ENCODE measurements at places on chromosomes 6 and 20.

- DNase-seq = no peak
- no peaks in the 10 kb centered on the region for H3K4me1 ChIP-seq
- H3K36me3 ChIP-seq = no peaks in the 10 kb centered on the region
These were observed 210.7 kb downstream of the TFAP2C start for GRCh38 chr20:56839786-56840185.

- no peaks in the 10 kb centered on the region for H3K4me1 ChIP-seq
- H3K27ac ChIP-seq = no peak overlapping the region
- no peak overlapping the region for H3K4me3 ChIP-seq
- H3K27me3 ChIP-seq = no peaks in the 10 kb centered on the region
- DNase-seq = no peak
These were observed 31.6 kb downstream of the SAMD5 start for GRCh38 chr6:147540075-147540474.

DNA sequence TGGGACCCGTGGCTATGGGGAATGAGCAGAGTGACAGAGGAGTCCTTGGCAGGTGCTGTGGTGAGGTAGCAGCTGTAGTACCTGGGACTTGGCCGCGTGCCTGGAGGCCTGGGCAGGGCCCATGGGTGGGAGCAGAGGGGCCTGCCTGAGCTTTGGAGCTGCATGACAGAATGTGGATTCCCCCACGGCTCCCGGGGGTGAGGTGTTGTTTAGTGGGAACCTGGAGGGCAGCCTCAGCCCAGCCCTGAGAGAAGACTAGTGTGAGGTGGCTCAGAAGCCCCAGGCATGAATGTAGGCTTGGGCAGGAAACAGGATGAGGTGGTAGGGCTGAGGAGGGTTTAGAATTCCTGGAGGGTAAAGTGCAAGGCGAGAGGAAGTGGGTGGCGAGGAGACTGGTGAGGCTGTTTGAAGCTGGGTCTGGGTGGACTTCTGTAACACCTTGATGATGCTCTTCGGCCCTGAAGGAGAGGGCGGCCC is 86.5 kb upstream of the SCP2D1 start:
- H3K4me3 ChIP-seq = peak overlapping the region; percentile 37
- peaks cover 5% of the 10 kb centered on the region for H3K36me3 ChIP-seq
- no peaks in the 10 kb centered on the region for H3K27me3 ChIP-seq
- H3K27ac ChIP-seq = peak overlapping the region; percentile 26

- no peak overlapping the region for H3K27ac ChIP-seq
- H3K27me3 ChIP-seq = peaks cover 13% of the 10 kb centered on the region
- H3K4me3 ChIP-seq = no peak overlapping the region
- no peaks in the 10 kb centered on the region for H3K4me1 ChIP-seq
- DNase-seq = no peak
These were observed 708.7 kb downstream of the UTRN start for GRCh38 chr6:144993870-144994269.

- peaks cover 3% of the 10 kb centered on the region for H3K4me1 ChIP-seq
- H3K27ac ChIP-seq = peak overlapping the region; percentile 14
- no peaks in the 10 kb centered on the region for H3K27me3 ChIP-seq
- DNase-seq = no peak
- H3K36me3 ChIP-seq = peaks cover 16% of the 10 kb centered on the region
- no peak overlapping the region for H3K4me3 ChIP-seq
These were observed 31.7 kb downstream of the SLC35A1 start for GRCh38 chr6:87504441-87504840.

GRCh38 chr6:140140891-140141290 is 766.4 kb upstream of the CITED2 start:
- no peaks in the 10 kb centered on the region for H3K27me3 ChIP-seq
- H3K27ac ChIP-seq = no peak overlapping the region
- no peak overlapping the region for H3K4me3 ChIP-seq
- no peaks in the 10 kb centered on the region for H3K4me1 ChIP-seq
- no peak for DNase-seq

- no peak overlapping the region for H3K27ac ChIP-seq
- no peak for DNase-seq
- no peak overlapping the region for H3K4me3 ChIP-seq
- peaks cover 43% of the 10 kb centered on the region for H3K27me3 ChIP-seq
These were observed 147.9 kb upstream of the PRND start for GRCh38 chr20:4573564-4574355.

- H3K27ac ChIP-seq = no peak overlapping the region
- no peaks in the 10 kb centered on the region for H3K27me3 ChIP-seq
- H3K4me1 ChIP-seq = no peaks in the 10 kb centered on the region
- no peaks in the 10 kb centered on the region for H3K36me3 ChIP-seq
- H3K4me3 ChIP-seq = no peak overlapping the region
- no peak for DNase-seq
These were observed 403.3 kb downstream of the TAF4 start for GRCh38 chr20:61662226-61662967.

GRCh38 chr6:36130667-36131510 is 576 bp downstream of the MAPK13 start:
- DNase-seq = peak; percentile 59
- peak overlapping the region; percentile 88 for H3K4me3 ChIP-seq

DNA sequence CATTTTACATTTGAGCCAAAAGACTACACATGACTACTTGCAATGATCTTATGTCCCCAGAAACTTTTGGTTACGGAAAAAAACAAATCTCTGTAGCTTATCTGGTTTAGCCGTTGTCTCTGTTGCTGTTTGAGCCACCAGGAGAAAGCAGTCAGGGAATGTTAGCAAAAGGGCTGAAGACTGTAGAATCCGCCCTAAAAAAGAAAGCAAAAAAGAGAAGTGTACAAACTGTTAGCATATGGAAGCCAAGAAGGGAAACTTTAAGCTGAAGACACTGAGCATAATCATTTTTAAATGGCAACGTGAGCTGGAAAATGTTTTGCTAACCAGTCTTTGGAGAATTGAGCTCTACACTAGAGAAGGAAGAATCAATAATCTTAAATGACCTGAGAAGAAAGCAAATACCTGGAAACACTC is 69.9 kb upstream of the MYLIP start:
- H3K36me3 ChIP-seq = no peaks in the 10 kb centered on the region
- H3K27ac ChIP-seq = peak overlapping the region; percentile 21
- peaks cover 9% of the 10 kb centered on the region for H3K4me1 ChIP-seq
- H3K27me3 ChIP-seq = no peaks in the 10 kb centered on the region
- no peak for DNase-seq
- no peak overlapping the region for H3K4me3 ChIP-seq

DNA sequence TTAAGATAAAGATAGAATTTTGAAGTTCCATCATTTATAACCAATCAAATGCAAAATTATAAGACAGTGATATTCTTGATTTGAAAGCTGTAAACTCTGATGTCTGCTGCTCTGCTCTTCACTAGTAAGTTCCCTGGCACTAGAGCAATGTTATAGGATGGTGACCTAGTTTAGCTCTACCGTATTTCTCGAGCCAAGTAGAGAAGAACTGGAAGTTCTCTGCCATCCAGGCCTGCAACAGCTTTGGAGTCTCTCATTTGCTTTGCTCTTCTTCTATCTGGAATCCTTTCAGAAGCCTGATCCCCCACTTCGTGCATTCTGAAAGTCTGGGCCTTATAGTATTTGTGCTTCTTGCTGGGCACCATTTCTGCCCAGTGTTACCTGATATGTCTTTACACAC is 100.3 kb downstream of the PLCB1 start:
- DNase-seq = no peak
- no peaks in the 10 kb centered on the region for H3K36me3 ChIP-seq

GRCh38 chr6:66940003-66940402 is 1233.0 kb upstream of the EYS start:
- no peaks in the 10 kb centered on the region for H3K36me3 ChIP-seq
- H3K27ac ChIP-seq = no peak overlapping the region
- H3K4me1 ChIP-seq = no peaks in the 10 kb centered on the region
- DNase-seq = no peak
- no peaks in the 10 kb centered on the region for H3K27me3 ChIP-seq
- H3K4me3 ChIP-seq = no peak overlapping the region

DNA sequence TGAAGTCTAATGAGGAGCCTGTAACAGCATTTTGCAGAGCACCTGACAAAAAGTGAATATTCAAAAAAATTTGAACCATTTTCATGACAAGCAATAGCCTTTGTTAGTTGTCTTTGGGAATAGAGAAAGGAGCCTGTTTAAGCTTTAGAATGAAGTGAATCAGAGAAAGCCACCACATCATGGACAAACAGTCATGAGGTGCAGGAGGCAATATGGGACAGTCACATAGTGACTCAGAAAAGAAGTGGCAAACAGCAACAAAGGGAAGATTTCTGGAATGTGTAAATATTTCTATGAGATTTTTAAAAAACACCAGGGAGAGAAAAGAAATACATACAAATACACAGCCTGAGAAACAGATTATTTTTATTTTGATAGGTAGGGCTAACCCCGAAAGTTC is 6.6 kb downstream of the KLHL31 start:
- no peaks in the 10 kb centered on the region for H3K4me1 ChIP-seq
- no peak for DNase-seq
- peaks cover 10% of the 10 kb centered on the region for H3K27me3 ChIP-seq
- no peak overlapping the region for H3K4me3 ChIP-seq
- H3K36me3 ChIP-seq = no peaks in the 10 kb centered on the region

GRCh38 chr20:47610247-47610944 is 108.7 kb downstream of the NCOA3 start:
- peak overlapping the region; percentile 75 for H3K27ac ChIP-seq
- peaks cover 69% of the 10 kb centered on the region for H3K4me1 ChIP-seq
- peak overlapping the region; percentile 56 for H3K4me3 ChIP-seq
- H3K27me3 ChIP-seq = no peaks in the 10 kb centered on the region
- peak; percentile 42 for DNase-seq
- H3K36me3 ChIP-seq = peaks cover 28% of the 10 kb centered on the region

DNA sequence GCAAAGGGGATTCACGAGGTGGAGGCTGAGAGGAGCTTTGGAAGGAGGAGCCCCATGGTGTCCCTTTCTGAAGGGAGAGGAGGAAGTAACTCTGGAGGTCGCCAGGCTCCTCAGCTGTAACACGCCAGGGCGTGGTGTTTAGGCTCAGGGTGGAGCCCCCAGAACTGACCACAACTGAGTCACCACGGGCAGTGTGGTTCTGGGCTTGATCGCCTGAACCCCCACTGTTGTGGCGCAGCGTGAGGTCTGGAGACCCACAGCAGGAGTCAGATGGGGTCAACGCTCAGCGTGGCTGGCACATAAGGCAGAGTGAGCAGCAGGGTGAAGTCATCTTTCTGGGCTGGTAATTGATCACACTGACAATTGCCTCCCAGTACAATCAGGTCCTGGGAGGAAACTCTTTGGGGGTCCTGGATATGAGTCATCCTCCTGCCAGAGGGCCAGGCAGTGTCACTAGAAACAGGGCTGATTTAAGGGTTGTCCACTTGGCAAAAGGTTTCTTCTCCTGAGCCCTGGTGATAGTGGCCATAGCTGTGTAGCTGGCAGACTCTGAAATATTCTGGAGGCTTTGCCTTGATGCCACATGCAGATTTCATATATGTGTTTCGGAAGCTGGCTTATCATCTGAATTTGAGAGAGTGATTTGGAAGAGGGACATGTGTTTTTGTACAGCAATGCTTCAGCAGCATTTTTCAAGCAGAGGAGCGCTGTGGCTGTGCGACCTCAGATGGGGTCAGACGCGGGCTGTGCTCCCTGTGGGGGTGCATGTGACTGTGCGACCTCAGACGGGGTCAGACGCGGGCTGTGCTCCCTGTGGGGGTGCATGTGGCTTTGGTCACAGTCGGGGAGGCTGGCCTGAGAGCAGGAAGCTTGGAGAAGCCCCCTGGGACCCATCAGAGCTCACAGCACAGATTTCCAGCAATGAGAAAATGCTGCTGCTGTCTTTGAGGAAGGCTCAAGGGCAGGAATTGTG is 50.0 kb downstream of the SYNJ2 start:
- H3K27ac ChIP-seq = peak overlapping the region; percentile 96
- peaks cover 76% of the 10 kb centered on the region for H3K36me3 ChIP-seq
- H3K4me3 ChIP-seq = peak overlapping the region; percentile 70
- no peaks in the 10 kb centered on the region for H3K27me3 ChIP-seq

All from stimulated activated naive B cell treated with anti-CD40 and anti-IgM and Interleukin-4, amounts not matched to agents 10 μg/mL and 1 μg/mL and 100 μg/mL, for 72 hours (primary cell).